DMS79 treated with DMSO at 0.1 percent for 48 hours (cell line): ENCODE measurements at places on chromosomes 2 and 18.

- no peak for DNase-seq
Measured at GRCh38 chr2:42101206-42102023, 53.6 kb downstream of the PKDCC start.

DNA sequence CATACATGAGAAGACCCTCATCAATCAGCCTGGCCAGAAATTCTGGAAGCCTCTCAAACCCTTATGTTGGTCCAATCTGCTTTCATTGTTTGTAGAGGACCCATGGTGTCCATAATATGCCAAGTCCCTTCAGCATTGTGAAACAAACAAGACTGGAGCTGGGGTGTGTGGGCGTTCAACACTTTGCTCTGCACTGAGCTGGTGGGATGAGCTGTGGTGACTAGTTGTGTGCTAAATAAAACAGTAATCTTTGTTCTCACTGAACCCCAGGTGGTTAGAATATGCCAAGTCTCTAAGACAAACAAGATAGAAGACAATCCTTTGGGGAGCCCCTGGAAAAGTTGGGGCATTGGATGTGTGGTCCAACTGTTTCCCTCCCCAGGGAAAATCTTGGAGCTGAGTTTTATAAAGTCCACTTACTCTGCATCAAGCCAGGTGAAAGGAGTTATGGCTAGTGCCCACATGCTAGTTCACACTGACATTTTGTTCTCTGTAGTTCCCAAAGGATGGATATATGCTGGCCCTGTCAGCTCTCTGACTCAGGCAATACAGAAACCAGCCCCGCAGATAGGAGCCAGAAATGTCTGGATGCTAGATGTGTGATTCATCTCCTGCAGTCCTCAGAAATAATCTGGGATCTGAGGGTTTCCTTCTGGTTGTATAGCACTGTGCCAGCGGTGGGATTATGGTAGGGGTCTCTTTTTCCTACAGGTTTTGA, 260.2 kb downstream of the TMX3 start:
- no peak for DNase-seq

- DNase-seq: no peak
Measured at GRCh38 chr2:12320027-12320734, 396.6 kb upstream of the TRIB2 start.

- DNase-seq: no peak
Measured at GRCh38 chr2:201197781-201198180, 14.8 kb downstream of the CASP10 start.

DNA sequence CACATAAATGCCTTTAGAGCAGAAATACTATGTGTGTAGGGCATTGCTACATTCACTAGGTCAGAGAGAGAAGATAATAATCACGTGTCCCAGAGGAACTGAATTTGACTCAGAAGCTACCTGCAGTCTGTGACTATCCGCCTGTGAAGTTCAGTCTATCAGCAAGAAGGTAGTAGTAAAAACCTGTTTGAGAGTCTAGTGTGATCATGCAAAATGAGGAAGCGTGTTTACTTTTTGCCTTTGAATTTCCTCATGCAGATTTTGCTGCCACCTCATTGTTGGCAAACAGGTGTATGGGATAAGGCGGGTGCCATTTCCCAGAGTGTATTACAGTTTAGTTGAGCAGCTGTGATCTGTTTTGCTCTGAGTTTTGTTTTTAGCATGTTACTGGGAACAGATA, 403.9 kb upstream of the FANCL start:
- no peak for DNase-seq

DNA sequence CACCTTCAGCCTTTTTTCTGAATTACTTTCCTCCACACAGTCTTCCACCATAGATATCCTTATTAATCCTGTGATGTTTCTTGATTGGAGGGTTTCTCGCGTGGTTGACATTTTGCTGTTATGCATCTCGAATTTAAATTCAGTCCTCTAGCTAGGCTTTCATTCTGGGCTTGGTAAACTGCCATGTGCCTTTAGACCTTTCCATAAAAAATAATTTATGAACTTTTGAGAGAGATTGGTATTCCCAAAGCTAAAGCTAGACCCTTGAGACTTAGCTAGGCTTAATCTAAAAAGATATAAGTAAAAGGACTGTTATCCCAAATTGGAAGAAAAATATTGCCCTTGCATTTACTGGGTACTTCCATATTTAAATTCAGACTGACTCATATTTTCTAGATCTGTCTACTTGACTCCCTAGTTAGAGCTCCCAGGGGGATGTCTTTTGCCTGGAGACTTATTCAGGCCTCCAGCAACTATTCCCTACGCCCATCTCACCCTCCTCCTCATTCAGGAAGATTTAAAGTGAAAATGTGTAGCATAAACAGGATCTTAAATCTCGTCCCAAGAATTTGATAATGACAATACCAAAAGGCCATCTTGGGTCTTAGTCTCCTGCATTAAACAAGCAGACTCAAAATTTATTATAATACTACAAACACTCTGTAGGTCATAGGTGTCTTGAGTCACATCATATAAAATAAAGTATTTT, 60.3 kb downstream of the KIAA2012 start:
- DNase-seq: no peak
